Stimulated activated CD4-positive, alpha-beta T cell treated with anti-CD3 and anti-CD28 coated beads, Interleukin-1b, Interleukin-23, amount 100 ng/mL, for 4 hours (primary cell): ENCODE measurements at places on chromosomes 6 and 20.

DNA sequence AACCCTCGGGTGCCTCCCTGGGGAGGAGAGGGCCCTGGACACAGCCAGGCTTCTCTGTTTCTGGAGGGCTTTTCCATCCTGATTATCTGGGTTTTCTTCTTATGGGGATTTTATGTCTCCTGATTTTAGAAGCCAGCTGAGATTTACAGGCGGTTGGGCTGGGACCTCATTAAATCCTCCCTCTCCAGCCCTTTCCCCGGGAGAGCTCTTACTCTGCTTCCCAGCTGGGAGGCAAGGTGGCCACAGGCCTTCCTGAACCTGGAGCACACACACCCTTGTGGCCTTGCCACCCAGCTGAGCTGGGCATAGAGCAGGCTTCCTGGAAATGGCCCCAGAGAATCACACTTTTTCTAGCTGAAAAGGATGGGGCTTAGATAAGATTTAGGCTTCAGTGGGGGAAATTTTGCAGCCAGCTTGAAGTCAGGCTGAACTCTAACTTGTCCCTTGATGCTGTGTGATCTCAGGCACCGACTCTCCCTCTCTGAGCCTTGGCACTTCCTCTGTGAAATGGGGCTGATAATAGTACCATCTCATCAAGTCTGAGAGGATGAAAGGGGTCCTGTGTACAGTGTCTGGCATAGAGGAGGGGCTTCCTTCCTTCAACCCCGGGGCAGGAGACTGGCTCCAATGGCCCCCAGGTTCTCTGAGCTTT is 16.6 kb downstream of the VSTM2L start:
- DNase-seq, result no peak

GRCh38 chr6:73285674-73286283 is 22.8 kb upstream of the KHDC1 start:
- DNase-seq, result no peak

GRCh38 chr6:15077961-15078360 is 167.9 kb upstream of the JARID2 start:
- DNase-seq, result no peak

DNA sequence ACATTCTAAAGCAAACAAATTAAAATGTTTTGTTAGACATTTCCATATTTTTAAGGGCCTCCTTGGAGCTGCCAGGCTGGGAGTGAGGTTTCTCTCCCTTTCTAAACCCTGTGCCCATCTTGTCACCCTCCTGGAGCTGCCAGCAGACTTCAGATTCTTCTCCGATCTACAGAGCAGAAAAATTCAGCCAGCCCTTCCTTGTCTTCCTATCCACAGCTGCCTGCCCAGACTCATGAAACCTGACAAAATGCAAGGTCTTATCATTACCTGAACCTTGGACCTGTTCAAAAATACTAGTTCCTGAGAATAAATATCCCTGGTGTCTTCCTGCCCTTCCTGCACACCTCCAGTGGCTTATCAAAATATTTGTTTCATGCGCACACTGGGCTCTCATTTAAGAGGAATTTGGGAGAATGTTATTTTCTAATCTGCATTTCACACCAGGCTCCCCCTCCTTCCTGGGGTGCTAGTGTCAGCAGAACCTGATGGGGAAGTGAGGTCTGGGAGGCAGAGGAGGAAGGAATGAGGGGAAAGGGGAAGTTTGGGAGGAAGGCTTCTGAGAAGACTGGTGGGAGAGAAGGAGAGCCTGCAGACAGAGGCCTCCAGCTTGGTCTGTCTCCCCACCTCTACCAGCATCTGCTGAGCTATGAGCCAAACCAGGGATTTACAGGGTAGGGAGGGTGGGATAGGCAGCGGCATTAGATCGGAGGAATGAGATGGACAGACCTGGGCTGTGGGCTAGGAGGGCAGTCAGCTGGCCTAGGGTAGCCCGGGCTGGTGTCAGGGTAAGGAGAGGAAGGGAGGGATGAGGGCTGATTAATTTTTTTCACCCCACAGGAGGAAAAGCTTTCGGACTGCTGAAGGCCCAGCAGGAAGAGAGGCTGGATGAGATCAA is at the start of gene AIF1:
AIF1 (plus strand) TSS at position 551 of the 895 bp plus-strand sequence; CDS start at position 647, 96 bp downstream.
- DNase-seq, result no peak

DNA sequence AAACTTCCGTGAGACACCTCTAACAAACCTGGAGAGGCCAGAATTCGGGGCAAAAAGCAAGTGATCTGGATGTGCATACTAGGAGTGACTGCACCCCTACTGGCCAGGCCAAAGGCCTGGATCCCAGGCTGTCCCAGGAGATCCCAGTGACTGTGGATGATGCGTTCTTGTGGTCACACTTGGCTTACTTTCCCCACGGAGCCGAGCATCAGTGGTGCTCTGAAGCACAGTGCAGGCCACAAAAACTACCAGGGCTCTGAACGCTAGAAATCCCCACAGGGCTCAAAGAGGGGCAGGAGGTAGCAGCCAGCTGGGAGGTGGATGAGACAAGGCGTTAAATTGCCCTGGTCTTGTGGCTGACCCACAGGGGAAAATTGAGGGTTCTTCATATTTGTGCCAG is 7.1 kb downstream of the TRIM26 start:
- no peak for DNase-seq

- DNase-seq, result no peak
Measured at GRCh38 chr20:15895126-15895525, 678.1 kb downstream of the KIF16B start.

DNA sequence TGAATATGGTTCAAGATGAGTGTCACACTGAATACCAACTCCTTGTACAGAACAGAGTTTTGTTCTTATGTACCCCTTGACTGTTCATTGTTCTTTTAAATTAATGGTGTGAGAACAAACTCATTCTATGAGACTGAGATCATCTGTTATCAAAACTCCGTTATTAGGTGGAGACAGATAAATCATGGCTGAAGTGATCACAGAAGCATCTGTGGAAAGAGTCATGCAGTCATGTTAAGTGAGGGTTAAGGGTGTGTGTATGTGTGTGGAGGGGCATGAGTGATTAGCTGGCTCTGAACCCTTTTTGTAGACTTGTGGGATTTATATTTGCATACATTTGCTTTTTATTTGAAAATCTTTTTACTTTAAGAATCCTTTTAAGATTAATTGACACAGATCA is 24.7 kb downstream of the ADGRG6 start:
- no peak for DNase-seq

DNA sequence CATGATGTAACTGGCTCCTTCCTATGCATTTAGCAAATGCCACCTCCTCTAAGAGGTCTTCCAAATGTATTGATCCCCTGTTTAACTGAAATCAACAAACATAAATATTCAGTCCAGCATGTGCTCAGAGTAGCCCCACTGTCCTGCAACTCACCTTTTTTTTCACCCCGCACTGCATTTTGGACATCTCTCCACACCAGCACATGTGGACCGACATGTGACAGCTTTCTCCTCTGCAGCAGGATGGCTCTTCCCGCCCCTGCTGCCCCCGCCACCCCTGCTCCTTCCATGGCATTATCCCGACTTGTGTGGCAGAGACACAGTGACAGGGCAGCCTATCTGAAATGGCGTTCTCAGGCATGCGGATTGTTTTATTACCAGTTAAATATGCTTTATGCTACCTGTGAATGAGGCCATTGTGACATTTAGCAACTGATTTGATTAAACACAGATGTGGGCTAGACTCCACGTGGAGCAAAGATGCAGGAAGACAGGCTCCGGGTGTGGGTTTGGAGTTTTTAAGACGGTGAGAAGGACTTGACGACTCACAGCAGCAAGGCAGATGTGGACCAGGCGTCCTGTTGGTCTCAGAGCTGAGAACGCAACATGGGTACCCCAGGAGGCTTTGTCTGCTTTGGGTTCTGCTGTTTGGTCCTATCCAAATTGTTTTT is 161.2 kb downstream of the EYA2 start:
- DNase-seq, result no peak

DNA sequence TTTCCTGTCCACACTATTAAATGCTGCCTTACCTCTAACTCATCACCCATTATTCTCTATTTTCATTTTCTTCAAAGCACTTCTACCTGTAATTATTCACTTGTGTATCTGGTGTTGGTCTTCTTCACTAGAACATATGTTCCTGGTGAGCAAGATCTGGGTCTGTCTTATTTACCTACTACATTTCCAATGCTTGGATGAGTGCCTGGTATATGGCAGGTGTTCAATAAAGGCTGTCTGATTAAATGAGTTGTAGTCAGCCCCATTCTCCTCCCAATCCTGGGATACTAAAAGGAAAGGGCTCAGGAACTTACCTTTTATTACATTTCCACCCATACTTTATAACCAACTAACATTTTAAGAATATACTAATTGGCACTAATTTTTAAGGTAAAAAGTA is 61.0 kb downstream of the CEP162 start:
- no peak for DNase-seq

- no peak for DNase-seq
Measured at GRCh38 chr6:15864038-15864707, 201.3 kb upstream of the DTNBP1 start.

GRCh38 chr6:167664678-167665660 is 161.7 kb upstream of the AFDN start:
- DNase-seq, result no peak

DNA sequence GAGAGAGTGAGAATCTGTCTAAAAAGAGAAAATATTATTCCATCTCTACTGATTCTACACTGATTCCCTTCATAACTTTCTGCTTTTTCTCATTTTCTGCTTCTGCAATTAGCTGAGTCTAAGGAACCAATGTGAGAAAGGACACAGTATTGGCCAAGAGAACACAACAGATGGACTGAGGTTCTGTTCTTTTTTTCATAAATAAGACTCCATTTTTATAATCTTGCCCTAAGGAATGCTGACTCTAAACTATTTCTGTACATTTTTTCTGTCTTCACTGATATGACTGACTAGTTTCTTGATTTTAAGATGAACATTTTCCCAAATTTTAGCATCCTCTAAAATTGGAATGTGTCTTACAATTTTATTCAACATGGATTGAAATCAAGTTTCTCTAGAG is 87.0 kb upstream of the IYD start:
- DNase-seq, result no peak
